ENCODE measurements at places on chromosomes 4 and X.

GRCh38 chrX:115226929-115227328 is 7.0 kb downstream of the LRCH2 start:
- DNase-seq, result no peak

GRCh38 chrX:13936521-13937225 is 93.0 kb downstream of the GEMIN8 start:
- DNase-seq, result no peak

DNA sequence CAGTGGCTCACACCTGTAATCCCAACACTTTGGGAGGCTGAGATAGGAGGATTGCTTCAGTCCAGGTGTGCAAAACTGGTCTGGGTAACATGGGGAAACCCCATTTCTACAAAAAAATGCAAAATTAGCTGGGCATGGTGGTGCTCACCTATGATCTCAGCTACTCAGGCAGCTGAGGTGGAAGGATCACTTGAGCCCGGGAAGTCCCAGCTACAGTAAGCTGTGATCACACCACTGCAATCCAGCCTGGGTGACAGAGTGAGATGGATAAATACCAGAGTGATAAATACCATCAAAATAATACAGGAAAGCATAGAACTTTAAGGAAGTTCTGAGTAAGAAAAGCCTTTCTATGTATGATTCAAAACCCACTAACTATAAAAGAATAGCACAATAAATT is 52.8 kb downstream of the LRBA start:
- DNase-seq, result no peak

DNA sequence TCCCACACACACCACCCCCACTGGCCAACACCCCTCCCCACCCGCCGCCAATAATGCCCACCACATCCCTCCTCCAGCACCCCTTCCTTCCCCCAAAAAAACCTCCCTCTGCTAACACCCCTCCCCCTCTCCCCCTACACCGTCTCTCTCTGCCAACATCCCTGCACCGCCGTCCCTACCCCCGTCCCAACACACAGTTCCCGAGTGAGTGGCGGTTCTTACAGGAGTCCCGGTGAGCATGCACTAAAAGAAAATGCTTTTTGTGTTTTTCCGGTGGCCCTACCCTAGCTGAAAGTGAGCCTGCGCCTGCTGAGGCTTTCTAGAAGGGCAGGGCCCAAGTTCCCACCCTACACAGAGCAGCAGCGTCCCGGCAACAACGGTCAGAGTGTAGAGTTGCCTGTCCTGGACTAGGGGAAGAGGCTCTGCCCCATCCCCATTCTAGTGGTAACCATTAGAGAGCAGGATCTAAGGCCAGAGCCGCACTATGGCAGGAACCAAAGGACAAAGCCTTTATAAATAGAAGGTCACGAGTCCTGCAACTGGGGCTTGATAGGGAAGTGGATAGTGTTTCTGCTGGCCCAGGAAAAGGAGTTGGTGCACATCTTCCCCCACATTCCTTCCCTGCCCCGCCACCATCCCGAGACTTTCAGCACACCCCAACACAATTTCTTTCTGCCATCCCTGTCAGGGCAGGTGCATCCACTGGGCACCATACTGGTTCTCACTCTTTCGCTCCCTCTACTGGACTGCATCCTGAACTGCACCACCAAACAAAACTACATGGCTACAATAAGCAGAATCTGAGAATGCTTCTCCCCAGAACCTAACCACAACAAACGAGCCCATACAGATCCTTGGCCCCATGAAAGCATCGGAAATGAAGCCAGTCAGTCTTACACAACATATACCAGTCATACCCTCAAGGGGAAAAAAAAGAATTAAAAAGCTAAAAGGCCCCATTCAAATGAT is 78.1 kb upstream of the PAGE3 start:
- peak; percentile 5 for DNase-seq

DNA sequence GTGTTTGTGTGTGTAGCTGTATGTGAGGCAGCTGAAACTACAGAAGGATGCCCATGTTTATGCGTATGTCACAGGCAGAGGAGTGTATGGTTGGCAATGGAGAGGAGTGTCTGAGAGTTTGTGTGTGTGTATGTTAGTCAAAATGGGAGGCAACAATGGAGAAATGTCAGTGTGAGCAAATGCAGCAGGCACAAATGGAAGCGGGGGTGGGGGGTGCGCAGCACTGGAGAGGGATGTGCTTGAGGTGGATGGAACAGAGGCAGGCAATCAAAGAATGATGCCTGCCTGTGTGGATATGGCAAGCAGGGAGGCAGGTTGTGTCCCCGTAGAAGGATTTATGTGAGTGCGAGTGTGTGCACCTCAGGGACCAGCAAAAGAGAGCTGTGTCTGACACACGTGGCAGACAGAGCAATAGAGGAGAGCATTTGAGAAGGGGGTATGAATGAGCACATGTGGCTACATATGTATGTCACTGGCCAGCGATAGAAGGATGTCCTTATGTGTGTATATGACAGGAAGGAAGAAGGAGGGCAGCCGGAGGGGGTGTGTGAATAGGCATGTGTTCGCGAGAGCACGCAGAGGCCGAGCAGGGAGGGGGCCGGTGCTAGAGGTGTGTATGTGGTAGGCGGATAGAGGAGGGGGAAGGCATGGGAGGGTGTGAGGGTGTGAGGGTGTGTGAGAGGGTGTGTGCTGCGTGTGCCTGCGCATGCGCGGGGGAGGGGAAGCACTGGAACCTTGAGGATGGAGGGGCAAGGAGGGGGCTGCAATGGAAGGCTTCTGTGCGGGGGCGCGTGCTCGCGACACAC is 1.1 kb downstream of the PJA1 start:
- no peak for DNase-seq
